Activated T-helper 1 cell treated with Interleukin-2 at 50 U/mL for 16 hours (primary cell): ENCODE measurements at places on chromosomes 2 and 18.

GRCh38 chr2:191020742-191021381 is 6.9 kb upstream of the STAT1 start:
- DNase-seq = no peak

GRCh38 chr18:79617511-79618500 is 61.8 kb upstream of the CTDP1 start:
- no peak for DNase-seq

GRCh38 chr2:201854221-201854801 is 48.0 kb downstream of the CDK15 start:
- no peak for DNase-seq

- no peak for DNase-seq
Observed at GRCh38 chr2:171169333-171169732, 8.6 kb upstream of the TLK1 start.

GRCh38 chr18:51789871-51790270 is 550.1 kb upstream of the DCC start:
- no peak for DNase-seq

DNA sequence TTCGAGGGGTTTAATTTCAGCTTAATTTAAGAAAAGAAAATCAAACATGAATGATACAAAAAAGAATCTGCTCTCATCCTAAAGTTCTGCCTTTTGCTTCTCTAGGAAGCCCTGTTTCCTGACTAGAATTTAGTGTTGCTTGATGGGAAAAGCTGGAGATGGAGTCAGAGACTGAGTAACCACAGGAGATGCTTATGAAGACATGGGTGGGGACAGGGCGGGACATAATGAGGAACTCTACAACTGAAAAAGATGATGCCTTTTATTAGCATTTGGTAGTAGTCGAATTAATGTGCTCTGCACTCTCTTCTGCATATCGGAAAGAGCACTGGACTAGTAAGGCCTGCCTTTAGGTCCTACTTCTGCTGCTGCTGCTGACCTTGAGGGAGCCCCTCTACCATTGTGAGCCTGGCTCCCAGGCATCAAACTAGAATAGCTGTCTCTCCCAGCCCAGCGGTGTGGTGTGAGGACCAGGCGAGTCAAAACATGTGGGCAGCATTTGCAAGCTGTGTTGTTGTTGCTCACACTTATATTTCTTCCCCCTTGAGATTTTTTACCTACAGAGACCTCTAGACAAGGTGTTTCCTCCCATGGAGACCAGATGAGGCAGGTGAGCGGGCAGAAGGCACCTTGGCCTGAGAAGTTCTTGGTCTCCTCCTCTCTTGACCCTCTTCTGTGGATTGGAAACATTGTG is 61.5 kb downstream of the INPP4A start:
- no peak for DNase-seq

GRCh38 chr2:182349268-182349667 is 77.6 kb downstream of the PDE1A start:
- no peak for DNase-seq

GRCh38 chr2:85413592-85414420 is 3.6 kb upstream of the CAPG start:
- DNase-seq = no peak

DNA sequence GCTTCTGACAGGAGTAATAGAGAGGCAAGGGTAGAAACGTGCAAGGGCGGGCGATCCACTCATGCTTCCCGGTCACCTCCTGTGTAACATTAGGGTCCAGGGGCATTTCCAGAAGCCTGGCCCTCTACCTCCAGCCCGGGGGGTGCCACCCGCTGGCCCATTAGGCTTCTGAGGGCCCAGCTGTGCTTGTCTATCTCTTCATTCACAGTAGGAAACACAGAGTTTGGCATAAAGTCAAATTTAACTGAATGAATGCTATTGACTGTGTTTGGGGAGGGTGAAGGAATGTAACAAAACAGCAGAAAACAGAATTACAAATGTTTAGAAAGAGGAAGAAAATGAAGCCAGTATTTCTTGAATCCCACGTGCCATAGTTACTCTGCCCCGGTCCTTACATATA is 112.4 kb upstream of the SLC66A3 start:
- DNase-seq = no peak

DNA sequence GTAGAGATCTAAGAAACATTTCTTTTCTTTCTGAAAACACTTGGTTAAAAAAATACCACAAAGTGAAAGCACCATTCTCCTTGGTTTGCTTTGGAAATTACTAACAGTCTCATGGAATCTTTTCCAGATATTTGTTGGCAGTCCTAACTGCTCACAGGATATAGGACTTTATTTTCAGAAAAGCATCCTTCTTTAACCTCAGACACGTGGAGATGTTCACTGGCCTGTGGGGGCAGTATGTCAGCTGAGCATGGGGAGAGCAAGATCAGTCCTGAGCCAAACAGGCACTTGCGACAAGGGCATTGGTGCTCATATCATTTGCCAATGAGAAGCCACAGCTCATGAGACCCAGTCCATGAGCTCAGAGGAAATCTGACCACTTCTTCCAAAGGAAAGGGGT is 371.9 kb downstream of the NBAS start:
- no peak for DNase-seq

GRCh38 chr2:205696331-205696926 is 14.1 kb downstream of the NRP2 start:
- DNase-seq = no peak

GRCh38 chr2:47644351-47644750 is 138.6 kb upstream of the MSH6 start:
- DNase-seq = no peak

GRCh38 chr2:11710210-11710609 is 36.2 kb upstream of the LPIN1 start:
- DNase-seq = no peak

GRCh38 chr2:235106874-235107639 is 155.2 kb downstream of the SH3BP4 start:
- DNase-seq = no peak

DNA sequence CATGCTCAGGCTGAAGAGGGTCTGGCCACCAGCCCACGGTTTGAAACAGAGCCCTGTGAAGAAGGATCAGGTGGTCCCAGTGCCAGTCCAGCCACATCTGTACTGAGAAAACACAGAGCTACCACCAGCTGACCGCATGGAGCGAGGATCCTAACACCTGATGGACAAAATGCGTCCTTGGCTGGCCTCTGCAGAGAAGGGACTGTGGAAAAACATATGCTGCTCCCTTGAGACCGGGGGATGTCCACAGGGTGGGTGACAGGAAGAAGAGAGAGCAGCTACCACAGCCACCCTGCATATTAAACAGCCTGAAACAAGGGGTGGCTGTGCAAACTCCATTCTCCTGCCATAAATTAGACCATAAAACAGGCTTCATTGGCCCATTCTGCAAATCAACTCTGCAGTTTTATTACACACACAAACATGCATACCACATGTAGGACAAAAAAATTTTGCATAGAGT is 137.2 kb downstream of the BCL2 start:
- DNase-seq = no peak

- no peak for DNase-seq
Observed at GRCh38 chr2:1731447-1731962, 12.8 kb downstream of the PXDN start.

GRCh38 chr2:165245081-165245793 is 6.0 kb downstream of the SCN2A start:
- DNase-seq = no peak

DNA sequence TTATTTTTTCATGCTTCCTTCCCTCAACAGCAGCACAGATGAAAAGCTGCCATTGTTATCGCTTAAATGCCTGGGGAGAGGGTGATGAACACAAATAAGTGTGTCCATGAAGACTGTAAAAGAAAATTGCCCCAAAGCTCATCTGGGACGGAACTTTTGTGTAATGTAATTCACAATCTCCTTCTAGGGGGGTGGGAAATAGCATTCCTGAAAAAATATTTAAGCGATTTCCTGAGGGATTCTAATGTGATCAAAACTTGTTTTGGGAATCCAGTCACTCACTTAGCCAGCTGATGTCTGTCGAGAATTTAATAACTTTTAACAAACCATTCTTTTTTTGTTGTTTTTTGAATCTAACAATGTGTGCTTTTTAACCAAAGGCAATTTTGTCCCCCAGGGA is 427.9 kb downstream of the PLCL1 start:
- no peak for DNase-seq

- no peak for DNase-seq
Observed at GRCh38 chr18:56869189-56869777, 218.1 kb downstream of the WDR7 start.

DNA sequence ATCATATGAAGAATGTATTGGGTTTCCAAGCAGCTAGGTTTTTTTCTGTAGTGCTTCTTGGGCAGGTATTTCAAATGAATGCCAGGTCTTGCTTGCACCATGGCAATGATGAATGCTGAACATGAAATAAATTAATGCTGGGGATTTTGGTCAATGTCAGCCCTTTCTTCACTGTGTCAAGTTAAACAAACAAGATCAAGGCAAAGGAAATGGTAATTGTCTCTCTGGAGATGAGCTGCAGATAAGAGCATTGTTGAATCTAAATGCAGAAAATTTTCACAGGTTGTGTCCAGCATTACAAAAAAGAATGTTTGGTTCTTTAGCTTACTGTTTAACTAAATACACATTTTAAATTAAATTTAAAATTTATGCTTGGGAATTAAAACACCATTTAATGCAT is 144.3 kb downstream of the GPD2 start:
- DNase-seq = no peak

GRCh38 chr2:129870685-129871241 is 108.7 kb upstream of the RAB6C start:
- no peak for DNase-seq

DNA sequence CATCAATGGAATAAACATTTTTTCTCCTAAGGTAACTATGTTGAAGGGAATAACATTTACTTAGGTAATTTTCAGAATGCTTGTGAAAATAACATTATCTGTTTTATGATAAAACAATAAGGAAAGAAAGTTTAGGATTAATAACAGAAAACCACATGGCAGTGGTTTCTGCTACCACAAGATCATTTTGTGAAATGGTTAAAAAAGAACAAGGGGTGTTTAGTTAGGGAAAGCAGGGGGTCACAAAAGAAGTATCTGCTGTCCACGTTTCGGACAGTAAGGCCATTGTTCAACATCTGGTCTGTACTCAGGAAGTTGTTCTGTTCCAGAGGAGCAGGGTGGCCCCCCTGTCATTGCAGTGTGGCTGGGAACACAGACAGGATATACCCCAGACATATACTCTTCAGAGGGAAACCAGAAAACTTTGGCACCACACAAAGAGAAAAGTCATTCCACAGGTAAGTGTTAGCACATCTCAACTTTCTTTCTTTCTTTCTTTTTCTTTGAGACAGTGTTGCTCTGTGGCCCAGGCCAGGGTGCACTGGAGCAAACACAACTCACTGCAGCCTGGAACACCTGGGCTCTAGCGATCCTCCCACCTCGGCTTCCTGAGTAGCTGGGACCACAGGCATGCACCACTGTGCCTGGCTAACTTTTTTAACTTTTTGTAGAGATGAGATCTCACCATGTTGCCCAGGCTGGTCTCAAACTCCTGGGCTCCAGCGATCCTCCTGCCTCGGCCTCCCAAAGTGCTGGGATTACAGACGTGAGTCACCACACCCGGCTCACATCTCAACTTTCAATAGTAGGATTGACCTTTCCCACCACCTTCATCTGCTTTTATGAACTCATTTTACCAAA is 14.8 kb upstream of the ARL5A start:
- DNase-seq = no peak

DNA sequence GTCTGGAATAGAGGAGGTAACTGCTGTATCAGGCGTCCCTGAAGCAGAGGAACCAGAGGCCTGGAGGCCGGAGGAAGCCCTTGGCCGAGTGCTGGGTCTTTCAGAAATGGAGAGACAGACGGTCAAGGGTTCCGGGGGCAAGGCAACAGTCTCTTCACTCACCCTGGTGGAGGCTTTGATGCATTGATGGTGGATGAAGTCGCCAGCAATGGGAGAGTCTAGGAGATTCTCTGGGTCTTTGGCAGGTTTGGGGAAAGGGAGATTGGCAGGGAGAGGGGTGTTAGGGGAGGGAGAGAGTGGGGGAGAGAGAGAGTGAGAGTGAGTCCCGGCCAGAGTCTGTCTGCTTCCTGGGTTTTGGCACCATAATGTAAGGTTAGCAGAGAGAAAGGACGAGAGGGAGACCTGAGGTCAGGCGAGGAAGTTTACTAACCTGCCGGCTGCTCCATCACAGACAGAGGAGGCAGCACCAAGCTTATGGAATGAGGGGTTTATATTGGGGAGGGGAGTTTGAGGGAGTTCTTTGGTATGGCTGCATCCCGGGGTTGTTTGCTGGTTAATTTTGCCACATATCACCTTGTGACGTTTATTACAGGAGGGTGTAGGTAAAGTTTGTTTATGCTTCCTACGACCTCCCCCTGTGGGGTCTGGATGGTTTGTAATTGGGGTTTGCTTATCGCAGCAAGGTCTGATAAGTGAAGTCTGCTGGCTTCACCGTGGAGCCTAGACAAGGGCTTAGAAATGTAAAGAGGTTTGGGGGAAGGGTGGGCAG is 19.6 kb downstream of the COMMD1 start:
- no peak for DNase-seq

GRCh38 chr18:12325726-12326245 is 17.7 kb downstream of the TUBB6 start:
- no peak for DNase-seq

- DNase-seq = peak; percentile 41
Observed at GRCh38 chr2:15177103-15177502, 384.0 kb downstream of the NBAS start.

GRCh38 chr18:57205641-57206040 is 58.8 kb downstream of the BOD1L2 start:
- DNase-seq = no peak

DNA sequence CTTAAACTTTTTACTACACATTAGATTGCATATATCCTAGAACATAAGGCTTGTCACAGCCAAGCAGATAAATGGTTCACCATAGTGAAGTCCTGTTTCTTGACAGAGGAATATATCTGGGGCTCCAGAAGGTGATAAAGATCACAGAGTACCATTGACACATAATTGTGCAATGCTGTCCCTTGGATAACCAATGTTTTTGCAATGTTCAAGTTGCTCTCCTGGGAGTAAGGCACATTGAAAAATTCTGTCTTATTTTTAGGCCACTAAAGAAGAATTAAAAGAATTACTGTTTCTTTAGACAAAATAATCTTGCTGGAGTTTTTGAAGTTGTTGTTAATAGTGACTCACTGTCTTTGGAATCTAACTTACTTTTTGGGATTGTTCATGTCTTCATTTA is 1132.8 kb downstream of the LRP1B start:
- DNase-seq = no peak

GRCh38 chr2:215466097-215466909 is 30.4 kb upstream of the FN1 start:
- DNase-seq = no peak
